ENCODE measurements at places on chromosomes 1 and 21.

DNA sequence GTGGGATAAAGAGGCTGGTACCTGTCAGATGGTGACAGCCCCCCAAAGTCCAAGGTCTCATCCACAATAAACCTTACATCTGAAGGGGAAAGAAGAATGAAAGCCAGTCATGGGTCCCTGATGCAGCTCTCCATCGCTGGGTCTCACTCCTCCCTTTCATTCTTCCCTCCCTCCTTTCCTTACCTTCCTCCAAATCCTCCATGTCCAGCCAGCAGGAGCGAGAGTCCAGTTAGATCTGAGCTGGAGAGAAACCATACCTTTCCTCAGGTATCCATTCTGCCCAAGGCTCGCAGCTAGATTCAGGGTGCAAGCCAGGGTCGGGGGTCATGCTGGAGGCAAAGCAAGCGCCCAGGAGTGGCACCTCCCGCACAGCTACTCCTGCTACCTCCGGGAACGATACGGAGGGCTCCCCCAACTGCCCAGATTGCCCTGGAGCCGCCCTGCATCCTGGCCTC is 421 bp downstream of the PSRC1 start:
- no peak for DNase-seq

DNA sequence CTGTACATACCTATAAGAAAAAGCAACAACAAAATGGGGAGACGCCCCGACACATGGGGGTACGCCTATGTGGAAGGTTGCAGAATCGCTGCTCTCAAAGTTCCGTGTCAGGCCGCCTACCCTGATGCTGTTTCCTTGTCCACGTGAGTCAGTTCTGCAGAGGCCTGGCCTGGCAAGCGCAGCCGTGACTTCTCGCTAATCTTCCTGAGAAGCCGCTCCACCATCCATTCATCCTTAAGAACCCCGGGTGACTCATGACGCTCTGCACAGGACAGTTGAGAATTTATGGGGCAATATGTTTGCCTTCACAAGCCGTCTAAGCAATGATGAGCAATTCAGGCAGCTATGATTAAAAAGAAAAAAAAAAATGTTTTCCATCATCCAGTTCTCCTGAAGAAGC is 122.3 kb upstream of the TMPRSS2 start:
- DNase-seq, result no peak

DNA sequence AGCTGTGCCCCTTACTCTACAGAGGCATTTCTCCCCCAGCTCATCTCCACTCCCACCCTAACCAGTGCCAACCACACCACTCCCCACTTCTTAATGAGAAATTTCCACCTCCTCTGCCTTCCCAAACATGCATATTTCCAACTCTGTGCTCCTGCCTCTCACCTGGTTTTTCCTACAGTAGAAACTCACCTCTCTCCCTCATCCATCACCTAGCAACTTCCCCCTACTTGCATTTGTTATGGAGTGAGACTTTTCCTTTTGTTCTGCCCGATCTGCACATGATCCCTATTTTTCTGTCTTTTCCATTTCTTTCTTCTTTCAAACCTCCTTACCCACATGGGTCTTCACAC is 11.9 kb downstream of the RGS8 start:
- no peak for DNase-seq

DNA sequence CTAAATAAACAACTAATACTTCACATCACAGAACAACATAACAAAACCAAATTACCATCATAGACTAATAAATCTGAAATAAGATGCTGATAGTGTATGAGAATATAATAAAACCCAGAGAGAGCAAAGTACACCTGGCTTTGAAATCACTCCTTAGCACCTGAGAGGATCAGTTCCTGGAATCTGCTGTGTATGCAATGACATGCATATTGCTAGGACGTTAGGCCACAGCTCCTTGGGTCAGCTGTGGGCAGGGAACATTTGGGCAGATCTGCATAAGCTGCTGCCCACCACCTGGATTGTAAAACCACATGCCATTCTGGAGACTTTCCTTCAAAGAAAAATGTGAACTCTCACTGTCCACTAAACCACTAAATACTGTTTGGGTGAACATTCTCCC is 81.1 kb downstream of the NR5A2 start:
- no peak for DNase-seq

DNA sequence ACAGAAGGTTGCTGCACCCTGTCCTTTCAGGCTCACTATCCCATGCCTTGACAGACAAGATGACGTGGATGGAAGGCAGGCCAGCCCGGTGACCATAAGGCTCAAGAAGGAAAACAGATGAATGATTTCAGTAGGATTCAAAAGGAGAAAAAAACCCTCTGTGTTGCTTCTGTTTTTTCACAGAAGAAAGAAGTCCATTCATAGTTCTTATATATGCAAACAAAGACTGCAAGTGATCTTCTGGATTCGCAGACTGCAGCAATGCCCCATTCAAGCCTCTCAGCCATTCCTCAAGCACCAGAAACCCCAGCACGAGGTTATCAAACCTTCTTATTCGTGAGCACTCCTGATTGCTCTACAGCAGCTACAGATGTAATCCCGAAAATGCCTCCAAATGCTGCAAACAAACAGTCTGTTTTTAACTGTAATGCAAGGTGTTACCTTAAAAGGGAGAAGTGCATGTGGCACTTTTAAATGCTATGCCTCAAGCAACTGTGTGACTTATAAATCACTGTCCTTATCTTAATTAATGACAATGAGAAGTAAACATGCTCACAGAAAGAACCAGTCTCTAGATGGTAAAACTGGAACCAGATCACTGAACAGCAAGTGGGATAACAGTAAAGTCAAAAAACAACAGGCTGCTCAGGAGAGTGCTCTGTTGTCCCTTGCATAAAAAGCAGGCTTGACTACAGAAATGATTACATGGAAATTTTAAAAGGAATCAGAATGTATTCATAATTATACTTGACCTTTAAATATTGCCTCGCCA is 173.9 kb downstream of the HHIPL2 start:
- no peak for DNase-seq

DNA sequence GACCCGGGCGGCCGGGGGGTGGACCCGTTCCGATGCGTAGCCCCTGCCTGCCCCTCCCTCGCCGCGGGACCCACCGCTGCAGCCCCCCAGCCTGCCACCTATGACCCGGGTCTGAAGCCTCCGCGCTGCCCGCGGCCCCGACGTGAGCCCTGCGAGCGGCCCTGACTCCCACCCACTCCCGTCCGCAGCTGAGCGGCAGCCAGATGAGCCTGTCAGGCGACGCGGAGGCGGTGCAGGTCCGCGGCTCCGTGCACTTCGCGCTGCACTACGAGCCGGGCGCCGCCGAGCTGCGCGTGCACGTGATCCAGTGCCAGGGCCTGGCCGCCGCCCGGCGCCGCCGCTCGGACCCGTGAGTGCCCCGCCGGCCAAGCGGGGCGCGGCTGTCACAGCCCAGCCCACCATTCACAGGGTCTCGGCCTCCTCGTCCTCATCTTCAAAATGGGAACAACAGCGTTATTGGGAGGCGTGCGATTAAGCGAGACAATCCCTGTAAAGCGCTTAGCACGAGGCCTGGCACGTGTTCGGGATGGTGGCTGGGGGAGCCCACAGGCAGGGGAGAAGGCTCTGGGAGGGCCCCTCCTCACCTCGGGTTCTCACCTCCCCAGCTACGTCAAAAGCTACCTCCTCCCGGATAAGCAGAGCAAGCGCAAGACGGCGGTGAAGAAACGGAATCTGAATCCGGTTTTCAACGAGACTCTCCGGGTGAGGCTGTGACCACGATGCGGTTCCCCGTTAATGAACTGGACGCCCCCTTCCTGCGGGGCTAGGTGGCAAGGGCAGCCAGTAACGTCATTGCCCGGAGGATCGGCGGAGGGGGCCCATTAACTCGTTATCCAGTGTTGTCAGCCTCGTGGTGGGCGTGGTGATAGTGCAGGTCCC is 8.2 kb downstream of the SYTL1 start:
- no peak for DNase-seq

DNA sequence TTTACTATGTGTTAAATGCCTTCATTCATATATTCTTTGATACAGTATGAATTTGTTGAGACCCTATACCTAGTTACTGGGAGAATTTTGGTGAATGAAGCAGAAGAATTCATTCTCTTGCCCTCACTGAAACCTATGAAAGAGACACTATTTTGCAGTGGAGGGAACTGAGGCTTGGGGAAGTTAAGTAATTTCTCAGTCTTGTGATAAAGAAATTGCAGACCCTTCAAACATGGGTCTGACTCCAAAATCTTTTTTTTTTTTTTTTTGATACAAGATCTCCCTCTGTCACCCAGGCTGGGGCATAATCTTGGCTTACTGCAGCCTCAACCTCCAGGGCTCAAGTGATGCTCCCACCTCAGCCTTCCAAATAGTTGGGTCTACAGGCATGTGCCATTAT is 132.1 kb downstream of the DNM3 start:
- DNase-seq, result no peak

DNA sequence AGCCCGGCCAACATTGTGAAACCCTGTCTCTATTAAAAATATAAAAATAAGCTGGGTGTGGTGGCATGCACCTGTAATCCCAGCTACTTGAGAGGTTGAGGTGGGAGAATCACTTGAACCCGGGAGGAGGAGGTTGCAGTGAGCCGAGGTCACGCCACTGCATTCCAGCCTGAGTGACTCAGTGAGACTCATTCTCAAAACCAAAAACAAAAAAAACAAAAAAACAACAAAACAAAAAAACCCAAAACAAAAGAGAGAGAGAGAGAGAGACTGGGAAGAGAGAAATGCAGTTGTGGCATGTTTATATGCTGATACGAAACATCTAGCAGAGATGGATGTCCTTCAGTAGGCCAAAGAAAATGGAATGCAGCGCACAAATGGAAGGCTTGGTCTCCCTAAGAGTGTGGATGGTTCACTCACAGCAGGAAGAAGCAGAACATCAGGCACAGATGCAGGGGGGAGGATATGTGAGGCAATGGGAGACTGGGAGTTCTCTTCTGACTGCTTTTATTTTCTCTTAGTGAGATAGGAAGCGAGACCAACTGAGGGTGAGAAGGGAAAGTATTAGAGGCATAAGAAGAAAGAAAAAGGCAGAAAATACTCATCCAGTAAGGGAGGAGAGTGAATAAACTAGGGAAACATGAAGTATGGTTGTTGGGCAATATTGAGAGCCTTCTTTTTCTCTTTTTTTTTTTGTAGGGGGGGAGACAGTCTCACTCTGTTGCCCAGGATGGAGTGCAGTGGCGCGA is 16.0 kb downstream of the THEM4 start:
- no peak for DNase-seq

- no peak for DNase-seq
Observed at GRCh38 chr1:236407059-236407458, 13.0 kb downstream of the EDARADD start.

DNA sequence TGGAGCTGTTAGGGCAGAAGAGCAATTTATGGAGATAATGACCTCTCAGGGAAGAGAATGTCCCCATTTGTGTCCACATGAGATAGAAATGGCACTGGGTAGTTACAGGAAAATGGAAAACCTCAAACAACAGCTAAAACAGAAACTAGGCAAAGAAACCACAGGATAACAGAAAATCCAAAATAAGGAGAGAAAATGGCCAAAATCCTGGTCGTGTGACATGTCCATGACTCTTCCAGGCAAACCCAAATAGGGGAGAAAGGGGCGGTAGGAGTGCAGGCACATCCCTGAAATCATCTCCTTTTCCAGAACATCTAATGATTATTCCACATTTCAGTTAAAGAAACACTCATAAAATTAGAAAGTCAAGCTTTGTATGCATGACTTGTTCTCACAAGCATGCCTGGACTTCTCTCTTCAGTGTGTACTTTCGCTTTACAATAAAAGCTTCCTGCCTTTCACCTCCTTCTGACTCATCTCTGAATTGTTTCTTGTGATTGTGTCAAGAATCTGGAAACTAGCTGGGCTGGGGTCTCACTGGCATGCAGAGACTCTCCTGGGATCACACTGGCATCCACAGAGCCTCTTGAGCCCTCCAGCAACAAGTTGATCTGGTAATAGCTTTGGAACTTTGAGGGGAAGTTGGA is 171.4 kb upstream of the ZP4 start:
- DNase-seq, result no peak

DNA sequence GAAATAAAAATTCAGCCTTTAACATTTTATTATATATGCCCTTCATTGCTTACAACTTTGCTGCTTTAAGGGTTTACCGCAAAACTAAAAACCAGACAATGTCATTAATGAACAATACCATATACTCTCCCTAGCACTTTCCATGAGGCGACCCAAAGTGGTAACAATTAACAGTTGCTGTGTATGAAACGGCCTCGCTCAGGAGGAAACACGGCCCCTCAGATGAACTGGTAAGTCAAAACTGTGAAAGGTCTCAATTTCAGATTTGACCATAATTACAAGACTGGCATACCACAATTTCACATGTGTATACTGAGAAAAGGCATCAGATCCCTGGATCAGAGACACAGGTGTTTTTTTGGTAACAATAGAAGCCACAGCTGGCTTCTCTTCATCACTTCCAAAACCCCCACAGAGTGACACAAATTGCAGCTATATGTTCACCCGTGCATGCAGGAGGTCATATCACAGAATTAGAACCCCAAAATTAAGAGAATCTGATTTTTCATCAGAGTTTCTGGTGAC is 611.9 kb upstream of the ADAMTS5 start:
- DNase-seq, result no peak

Data from T-helper 2 cell treated with Interferon-gamma antibody and Interleukin-4, amounts not matched to agents 5 μg/mL and 100 μg/mL, for 36 hours (primary cell).